ENCODE measurements at places on chromosomes 1 and 21.

DNA sequence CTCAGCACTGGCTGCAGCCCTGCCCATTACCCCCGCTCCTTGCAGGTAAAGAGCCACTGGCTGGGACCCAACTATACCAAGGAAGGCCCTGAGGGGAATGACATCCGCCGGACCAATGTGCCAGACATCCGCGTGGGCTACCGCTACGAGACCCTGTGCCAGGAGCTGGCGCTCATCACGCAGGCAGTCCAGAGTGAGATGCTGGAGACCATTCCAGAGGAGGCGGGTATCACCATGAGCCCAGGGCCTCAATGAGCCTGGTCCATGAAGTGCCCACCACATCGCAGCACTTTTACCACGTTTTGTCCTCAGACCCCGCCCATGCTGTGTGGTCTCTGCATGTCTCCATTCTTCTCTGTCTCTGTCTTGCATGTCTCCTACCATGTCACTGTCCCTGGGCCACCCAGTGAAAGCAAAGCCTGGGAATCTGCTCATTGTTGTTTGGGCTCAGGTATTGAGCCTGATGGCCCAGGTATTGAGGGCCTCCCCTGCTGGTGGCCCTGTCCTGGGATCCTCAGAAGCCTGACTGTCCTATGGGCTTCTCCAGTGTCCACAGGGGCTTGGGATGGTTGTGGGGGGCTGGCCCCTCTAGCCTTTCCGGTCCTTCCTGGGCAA, 11.4 kb downstream of the AMPD2 start:
- DNase-seq: no peak

DNA sequence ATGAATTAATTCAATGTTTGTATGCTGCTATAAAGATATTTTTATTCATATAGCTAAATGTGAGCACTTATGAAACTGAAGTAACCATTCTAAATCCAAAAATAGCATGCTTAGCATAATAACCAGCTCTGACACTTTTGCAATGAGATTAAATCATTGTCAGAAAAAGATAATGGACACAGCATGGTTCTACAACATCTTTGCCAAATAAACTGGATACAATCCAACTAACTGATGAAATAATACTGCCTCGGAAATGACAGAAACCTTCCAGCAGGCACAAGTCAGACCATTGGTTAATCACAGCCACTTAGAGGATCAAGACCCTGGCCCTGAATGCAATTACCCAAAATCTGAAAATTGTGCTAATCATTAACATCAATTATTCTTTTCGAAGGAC, 592.7 kb upstream of the ADGRL4 start:
- no peak for DNase-seq

DNA sequence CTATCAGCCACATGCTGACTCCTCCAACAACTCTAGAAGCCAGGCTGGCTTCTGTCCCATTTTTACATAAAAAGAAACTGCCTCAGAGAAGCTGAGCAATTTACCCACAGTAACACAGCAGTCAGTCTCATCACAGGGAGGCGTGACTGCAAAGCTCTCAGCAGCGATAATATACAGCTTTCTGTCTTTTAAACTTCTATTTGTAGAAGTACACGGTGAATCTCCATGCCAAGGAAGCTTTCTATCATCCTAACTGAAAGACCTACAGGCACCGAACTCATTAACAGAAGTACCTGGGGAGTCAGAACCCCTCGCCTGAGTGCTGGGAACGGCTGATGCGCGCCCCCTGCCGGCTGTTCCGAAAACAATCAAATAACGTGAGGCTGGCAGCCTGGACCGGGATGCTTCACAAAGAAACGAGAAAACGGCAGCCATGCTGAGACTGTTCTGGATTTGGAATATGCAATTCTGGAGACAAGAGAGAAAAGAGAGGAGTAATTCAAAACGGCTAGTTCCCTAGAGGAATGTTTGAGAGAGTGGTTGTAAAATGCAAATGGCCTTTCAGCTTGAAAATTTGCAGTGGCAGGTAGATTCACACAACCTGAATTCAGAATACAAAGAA, 43.5 kb upstream of the RAB4A start:
- peak; percentile 64 for DNase-seq

DNA sequence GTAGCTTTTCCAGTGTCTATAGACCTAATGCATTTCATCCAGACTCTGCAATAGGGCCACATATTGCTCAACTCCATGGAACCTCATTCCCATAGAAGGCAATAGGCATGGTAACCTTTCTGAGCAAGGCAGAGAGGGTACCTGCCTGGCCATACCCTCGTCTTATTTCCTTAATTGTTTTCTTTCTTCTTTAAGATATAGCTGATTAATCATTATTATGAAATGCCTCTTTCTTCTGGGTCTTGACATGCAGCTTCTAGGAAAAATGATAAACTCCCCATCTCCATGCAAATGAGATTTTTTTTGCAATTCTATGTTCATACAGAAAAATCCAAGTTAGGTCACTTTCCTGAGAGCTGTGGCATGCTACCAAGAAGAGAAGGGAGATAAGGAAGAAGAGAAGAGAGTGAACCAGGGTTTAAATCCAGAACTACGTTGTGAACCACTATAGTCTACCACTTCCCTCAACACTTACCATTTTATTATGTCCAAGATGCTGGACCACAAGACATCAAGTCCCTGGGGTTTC, 33.0 kb upstream of the IL20 start:
- no peak for DNase-seq

GRCh38 chr1:44353604-44354003, 1.5 kb downstream of the ERI3 start:
- DNase-seq: no peak

GRCh38 chr1:38465460-38465859, 394.1 kb downstream of the RRAGC start:
- no peak for DNase-seq

DNA sequence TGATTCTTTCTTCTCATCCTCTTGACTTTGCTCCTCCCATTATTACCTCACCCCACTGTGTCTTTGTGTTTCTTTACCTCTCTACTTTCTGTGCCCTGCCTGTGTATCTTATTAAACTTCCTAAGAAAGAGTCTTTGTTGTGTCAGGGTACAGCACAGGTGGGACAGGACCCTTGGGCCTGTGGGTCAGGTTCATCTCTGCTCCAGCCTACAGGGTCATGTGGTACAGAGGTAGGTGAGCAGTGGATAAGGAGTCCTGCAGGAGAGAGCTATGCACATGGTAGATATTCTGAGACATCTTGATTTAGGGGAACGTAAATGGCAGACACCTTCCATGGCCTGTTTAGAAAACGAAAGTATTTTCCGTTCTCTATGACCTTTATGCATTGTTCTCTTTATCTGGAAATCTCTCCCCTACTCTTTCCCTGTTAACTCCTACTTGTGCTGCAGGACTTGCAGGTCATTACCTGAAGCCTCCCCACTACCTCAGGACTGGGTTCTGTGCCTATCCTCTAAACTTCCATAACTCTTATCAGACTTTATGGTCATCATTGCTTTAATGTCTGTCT, 9.9 kb downstream of the GIPC2 start:
- no peak for DNase-seq

DNA sequence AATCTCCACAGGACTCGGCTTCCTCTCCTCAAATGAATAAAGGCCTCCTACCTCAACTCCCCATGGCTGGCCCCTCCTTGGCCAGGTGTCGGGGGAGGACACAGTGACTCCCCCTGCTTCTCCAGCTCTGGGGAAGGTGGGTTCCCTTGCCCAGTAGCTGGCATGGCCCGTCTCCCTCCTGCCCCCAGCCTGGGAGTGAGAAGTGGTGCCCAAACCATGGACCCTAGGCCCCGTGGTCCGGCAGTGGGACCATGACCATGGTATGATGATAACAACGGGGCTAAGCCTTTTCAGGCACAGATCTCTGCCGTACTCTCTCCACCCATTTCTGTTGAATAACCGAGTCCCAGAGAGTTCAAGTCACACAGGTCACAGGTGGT, 11.2 kb downstream of the PLA2G2F start:
- DNase-seq: no peak

DNA sequence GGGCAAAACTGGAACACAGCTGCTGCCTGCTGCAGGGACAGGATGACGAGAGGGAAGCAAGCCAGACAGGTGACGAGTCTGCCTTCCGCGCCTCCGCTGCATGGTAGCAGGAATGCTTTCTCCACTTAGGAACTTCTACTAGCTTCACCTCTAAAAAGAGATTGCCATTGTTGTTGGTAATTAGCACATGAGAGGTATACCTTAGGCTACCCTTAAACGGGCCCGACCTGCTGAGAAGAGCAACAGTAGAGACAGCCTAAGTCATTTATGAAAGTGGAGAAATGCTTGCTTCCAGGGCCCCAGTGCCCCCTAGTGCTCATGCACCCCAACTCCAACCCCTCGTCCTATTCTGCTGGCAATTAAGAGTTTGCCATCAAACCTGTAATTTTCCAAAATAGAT, 96.9 kb upstream of the AKT3 start:
- no peak for DNase-seq

GRCh38 chr1:221227872-221228337, 348.7 kb downstream of the HLX start:
- DNase-seq: no peak

GRCh38 chr1:30845904-30846290, 62.7 kb downstream of the SDC3 start:
- no peak for DNase-seq

DNA sequence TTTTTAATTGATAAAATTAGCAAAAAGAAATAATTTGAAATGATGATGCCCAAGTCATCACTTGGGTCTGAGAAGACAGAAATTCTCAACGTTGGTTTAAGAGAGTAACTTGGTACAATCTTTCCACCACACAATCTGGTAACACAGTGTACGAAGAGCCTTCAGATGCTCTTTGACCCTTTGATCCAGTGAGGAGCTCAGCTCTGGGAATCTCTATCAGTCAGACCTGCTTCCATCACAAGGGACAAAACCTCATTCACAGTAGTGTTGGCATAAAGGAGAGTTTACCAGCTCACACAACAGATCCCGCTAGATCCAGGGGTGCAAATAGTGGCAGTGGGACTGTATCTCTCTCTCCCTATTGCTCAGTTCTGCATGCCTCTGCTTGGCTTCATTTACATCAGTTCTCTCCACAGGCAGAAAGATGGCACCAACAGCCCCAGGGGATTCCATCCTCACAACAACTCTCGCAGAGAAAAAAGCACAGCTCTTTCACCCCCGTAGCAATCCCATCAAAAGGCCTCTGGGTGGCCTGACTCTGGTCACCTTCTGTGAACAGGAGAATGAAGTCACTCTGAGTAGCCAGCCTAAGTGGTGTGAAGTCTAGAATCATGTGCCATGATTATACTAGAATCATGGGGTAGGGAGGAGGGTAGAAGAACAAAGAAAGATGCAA, 119.7 kb downstream of the ZNF281 start:
- no peak for DNase-seq

DNA sequence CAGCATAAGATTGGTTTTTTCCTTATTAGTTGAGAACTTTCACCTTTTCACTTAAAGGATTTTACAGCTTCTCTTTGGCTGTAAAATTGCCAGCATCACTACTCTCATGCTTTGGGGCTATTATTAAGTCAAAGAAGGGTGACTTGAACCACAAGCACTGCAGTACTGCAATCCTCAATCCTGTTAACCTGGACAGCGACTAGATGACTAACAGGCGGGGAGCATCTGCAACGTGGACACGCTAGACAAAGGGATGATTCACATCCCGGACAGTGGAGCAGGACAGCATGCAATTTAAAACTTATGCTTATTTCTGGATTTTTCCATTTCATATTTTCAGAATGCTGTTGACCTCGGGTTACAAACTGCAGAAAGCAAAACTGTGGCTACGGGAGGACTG, 8.1 kb downstream of the ARV1 start:
- DNase-seq: no peak

- no peak for DNase-seq
Observed at GRCh38 chr1:209650454-209650853, 1.8 kb downstream of the LAMB3 start.

DNA sequence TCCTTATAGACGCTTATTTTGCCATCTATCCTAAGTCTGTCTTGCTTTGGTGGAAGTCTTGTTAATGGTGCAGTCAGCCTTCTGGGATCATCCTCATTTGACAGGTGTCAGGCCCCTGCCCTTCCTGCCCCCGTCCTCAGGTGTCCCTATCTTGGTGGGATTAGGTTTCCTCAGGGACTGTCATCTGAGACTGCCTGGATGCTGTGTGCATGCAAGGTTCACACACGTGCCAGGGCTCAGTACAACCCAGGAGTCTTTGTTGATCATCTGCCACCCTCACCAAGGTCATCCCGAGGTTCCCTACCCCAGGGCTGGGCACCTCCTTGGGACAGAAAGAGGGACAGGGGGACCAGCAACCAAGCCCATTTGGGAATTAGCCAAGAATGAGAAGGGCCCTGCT, 18.0 kb downstream of the PADI2 start:
- no peak for DNase-seq

GRCh38 chr21:24372506-24372905, 1234.8 kb downstream of the MRPL39 start:
- no peak for DNase-seq

- DNase-seq: no peak
Observed at GRCh38 chr1:232472485-232473041, 157.4 kb downstream of the SIPA1L2 start.

DNA sequence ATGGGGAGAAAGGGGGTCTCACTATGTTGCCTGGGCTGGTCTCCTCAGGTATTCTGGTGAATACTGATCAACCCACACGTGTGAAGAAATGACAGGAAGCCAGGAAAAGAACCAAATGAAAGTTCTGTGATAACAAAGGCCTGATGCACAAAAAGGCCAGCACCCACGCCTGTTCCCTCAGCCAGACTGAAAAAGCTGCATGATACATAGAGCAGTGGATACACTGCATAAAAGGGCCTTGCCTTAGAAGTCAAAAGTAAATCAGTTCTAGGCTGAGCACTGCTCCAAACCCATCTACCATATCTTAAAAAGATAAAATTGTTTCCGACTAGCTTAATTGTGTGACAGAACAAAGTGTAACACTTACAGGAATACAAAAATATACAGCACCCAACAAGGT, 36.9 kb upstream of the PSMG1 start:
- no peak for DNase-seq

- no peak for DNase-seq
Observed at GRCh38 chr1:11391886-11392285, 87.1 kb upstream of the DISP3 start.

DNA sequence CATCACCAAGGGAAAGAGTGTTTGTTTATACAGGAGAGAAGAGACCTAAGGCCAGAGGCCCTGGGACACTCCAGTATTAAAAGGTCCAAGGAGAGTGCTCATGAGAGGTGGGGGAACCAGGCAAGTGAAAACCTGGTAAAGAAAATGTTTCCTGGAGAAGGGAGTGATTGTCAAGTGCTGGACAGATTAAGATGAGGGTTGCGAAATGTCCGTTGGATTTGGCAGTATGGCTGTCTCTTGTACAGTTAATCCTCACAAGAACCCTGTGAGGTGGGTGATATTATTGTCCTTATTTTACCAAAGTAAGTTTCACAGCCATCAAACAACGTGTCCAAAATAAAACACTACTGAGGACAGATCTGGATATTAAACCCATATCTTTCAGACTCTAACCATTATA, 44.2 kb downstream of the RPAP2 start:
- DNase-seq: no peak

- DNase-seq: no peak
Observed at GRCh38 chr1:94988356-94988755, 61.4 kb upstream of the CNN3 start.

- no peak for DNase-seq
Observed at GRCh38 chr21:41926807-41927171, 27.0 kb downstream of the C2CD2 start.

- DNase-seq: no peak
Observed at GRCh38 chr1:109167001-109167506, 46.7 kb upstream of the SARS1 start.
